ENCODE measurements at places on chromosomes 1 and 21.

- DNase-seq = no peak
Measured at GRCh38 chr1:196043268-196043667, 565.0 kb downstream of the KCNT2 start.

- no peak for DNase-seq
Measured at GRCh38 chr1:66210635-66211244, 323.2 kb upstream of the SGIP1 start.

- DNase-seq = no peak
Measured at GRCh38 chr1:109454497-109455133, 11.7 kb upstream of the SYPL2 start.

GRCh38 chr1:200082329-200082728 is 54.8 kb downstream of the NR5A2 start:
- no peak for DNase-seq

- no peak for DNase-seq
Measured at GRCh38 chr1:28301368-28302174, 27.3 kb upstream of the MED18 start.

DNA sequence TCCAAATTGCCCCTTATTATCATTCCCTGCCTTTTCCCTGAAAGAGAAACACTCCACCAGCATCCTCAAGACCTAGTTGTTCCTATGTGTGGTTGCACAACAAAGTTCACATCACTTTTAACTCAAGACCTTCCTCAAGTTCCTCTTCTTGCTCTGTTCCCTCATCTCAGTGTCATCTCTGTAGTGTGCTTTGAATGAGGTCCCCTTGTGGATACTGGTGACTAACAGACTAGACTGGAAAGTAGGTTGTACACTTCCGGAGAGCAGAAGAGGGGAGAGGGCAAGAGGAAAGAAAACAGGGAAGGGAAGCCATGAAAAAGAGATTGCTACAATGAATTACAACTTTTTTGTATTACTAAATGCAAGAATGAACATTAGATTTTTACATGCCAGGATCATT is 853.8 kb downstream of the USP25 start:
- no peak for DNase-seq

DNA sequence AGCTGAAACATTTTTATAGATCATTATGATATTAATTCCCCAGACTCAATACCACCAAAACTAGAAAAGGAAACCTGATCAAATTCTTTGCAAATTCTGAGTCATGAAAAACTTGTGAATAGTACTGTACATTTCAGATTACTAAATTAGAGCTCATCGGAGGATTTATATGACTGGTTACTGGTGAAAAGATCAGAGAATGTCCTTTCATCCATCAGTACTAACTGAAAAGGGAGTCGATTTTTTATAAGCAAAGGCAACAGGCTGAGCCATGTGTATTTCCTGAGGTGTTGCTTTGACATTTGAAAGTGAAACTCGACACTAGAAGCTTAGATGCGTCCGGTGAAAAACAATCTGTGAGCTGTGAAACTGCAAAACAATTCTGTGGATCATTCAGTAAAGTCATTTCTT is 155.7 kb downstream of the TNFSF18 start:
- DNase-seq = no peak

DNA sequence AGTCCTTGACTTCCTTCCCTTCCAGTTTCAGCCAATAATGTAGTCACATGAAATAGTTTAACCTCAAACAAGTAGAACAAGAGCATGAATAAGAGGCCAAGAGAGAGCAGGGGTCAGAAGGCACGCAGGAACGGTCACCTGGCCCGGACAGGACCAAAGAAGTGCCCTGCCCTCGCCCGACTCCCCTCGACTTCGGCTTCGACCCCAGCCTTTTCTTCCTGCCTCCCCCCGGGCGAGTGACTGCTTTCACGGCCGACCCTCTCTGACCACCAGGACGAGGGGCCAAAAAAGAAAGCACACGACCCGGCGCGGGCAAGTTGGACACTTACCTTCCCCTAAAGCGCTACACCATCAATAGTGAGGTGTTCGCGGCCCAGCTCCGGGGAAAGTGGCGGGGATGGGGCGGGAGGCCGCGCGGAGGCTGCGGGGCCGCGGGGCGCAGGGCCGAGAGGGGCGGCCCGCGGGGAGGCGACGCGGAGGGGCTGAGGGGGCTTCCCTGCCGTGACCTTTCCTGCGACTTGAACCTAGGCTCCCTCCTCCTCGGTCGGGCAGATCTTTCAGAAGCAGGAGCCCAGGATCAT is 519 bp downstream of the RERE start:
- DNase-seq = peak; percentile 4

GRCh38 chr1:98766255-98766654 is 104.7 kb downstream of the SNX7 start:
- DNase-seq = no peak

- DNase-seq = no peak
Measured at GRCh38 chr1:159088546-159089183, 12.1 kb upstream of the AIM2 start.

- no peak for DNase-seq
Measured at GRCh38 chr21:15054089-15054488, 10.7 kb downstream of the NRIP1 start.

DNA sequence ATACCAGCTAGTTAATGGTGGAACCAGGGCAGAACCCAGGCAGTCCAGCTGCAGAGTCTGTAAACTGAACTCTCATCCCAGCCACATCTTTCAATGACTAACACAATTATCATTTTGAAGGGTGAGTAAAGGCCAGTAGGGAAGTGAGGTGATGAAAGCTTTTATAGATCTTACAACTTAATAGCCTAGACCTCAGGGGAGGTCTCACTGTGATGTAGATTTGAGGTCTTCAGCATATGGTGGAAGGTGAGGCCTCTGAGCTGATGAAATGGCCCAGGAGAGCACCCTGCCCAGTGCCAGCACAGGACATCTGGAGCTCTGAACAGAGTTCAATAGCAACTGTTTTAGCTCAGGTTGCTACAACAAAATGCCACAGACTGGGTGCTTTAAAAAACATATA is 44.8 kb upstream of the POU2F1 start:
- DNase-seq = no peak

GRCh38 chr1:194273660-194274059 is 1087.2 kb upstream of the B3GALT2 start:
- no peak for DNase-seq

- no peak for DNase-seq
Measured at GRCh38 chr1:199821029-199821779, 206.3 kb upstream of the NR5A2 start.

DNA sequence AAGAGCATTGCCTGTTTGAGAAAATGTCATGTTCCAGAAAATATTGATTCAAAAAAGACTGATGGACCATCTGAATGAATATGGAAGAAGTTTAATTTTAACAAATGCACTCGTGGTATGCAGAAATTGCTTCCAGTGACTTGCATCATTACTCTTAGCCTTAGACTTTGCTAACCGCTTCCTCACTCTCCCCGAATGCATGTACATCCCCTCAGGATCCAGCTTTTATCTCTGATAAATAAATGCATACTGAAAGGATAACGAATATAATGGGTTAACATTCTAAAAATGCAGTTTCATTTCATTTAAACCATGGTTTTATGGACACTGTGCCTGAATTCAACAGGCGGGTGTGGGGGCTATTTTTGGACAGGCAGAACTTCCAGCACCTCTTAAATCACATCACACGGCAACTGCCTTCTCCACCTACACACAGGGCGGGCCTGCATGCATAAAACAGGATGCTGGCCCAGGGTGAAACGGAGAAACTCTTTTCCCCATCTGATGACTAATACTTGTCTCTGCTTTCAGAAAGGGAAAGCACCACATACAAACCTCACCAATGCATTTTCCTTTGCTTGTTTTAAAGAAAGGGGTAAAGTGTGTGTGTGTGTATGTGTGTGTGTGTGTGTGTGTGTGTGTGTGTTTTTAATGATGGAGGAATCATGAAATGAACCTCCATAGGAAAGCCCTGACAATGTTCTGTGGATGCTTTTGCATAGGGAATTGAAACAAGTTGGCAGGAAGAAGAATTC is 48.7 kb downstream of the SPAG17 start:
- no peak for DNase-seq

GRCh38 chr21:36104317-36105300 is 30.3 kb upstream of the CBR3 start:
- peak; percentile 18 for DNase-seq

DNA sequence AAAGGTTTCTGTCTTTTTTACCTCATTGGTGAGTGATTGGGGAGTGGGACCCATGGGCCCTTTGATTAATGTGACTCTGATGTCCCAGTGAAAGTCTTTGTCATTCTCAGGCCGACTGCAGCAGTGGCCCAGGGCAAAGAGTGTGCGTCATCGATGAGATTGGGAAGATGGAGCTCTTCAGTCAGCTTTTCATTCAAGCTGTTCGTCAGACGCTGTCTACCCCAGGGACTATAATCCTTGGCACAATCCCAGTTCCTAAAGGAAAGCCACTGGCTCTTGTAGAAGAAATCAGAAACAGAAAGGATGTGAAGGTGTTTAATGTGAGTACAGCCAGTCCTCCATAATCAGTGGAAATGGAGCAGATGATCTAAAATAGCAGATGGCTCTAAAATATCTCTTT is 19.4 kb downstream of the NTPCR start:
- DNase-seq = no peak

DNA sequence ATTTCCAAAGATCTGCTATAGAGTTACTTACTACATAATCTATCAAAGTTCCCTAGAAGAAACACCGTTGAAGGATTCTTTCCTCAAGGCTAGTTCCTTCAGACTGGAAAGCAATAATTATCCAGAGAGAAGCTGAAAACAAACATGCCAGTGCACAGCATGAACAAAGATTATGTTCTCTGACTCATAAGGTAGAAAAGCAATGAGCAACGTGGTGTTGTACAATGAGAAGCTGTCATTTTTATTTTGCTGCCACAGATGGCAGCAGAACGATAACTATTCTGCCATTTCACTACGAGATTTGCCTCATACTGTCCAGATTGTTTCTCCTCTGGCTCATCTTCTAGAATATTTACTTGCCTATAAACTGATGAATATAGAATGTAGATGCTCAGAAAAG is 10.7 kb downstream of the EXTL2 start:
- no peak for DNase-seq

- DNase-seq = no peak
Measured at GRCh38 chr1:197920067-197920396, 2.9 kb downstream of the LHX9 start.

- DNase-seq = no peak
Measured at GRCh38 chr1:234838182-234838581, 228.2 kb upstream of the IRF2BP2 start.

DNA sequence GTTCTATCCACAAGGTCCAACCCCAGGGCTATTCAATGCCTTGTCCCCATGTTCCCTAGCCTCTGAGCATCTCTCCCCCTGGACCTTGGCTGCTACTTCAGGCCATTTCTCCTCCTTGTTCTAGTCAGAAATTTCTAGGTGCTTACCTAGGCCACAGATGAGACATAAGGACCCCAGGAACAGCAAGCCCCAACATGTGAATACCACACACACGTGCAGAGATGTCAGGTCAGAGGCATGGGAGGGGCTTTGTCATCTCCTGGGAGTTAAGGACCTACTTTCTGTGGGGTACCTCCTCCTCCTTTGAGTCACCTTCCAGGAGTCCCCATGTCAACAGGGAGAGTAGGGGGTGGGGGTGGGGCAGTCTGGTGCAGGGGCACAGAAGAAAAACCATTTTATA is 7.1 kb upstream of the RGS16 start:
- DNase-seq = no peak

DNA sequence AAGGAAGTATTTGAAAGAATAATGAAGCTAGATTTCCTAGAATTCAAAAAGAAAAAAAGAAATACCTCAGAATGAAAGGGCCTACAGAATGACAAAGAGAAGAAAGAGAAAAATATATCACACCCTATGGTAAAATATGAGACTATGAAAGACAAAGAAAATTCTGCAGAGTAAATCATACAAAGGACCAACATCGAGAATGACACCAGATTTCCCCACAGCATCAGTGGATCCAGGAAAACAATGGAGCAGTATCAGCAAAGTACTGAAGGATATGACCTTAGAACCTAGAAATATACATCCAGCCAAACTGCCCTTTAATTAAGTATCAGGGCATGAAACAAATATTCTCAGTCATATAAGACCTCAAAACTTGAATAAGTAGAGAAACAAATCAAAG is 21.2 kb upstream of the IFNAR2 start:
- DNase-seq = no peak

DNA sequence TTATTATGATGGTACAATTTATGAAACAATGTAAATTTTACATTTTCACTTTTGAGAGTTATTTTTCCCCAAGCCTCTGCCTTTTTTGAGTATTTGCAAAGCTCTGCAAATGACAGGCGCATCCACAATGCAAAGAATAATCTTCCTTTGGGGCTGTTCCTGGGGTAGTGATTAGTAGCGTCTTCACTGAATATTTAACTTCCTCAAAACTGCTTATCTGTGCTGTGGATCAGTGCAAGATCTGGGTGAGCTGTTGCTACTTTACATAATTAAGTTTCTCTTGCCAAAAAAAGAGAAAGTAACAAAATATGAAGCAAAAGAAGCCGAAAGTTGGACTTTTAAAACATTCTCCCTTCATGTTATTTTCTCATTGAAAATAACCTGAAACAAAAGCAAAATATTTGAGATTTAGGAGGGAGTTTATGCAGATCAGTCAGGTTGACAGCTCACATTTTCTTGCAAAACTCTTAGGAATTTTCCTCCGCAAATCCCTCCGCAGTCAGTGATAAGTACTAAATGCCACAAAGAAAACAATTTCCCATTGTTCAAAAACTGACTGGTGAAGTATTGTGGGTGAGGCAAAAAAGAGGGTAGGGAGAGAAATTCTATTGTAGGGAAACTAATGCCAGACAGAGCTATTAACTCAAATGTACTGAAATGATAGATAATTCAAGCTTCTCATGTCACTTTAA is 276.4 kb upstream of the B3GALT2 start:
- DNase-seq = no peak

DNA sequence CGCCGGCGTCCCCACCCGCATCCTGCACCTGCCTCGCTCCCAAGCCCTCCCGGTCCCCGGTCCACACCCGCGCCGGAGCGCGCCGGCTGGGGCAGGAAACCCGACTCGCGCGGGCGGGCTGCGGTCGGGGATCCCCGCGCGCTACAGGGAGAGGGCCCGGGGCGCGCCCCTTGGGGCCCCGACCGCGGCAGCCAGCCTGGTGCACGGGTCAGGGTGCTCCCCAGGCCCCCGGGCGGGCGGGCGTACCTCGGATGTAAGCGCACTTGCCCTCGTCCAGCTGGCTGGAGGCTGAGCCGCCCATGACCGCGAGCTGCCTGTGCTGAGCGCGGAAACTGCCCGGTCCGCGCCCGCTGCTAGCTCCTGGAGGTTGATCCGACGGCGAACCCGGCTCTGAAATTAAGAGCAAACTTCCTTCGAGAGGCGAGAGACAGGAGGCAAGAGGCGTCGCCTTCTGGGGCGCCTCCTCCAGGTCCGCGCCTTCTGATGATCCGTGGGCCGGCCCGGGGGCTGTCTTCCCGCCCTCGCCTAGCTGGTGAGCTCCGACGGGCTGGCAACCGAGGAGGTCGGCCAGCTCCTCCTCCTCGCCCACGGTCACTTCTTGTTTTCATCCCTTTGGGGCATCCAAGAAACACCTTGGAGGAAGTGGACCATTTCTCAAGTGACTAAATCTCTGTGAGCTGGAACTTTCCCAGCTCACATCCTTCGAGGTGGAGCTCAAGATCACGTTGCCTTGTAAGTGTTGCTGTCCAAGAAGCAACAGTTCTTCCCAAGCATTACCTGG is at the start of gene NIBAN1:
Gene NIBAN1, minus strand, starts transcription at position 453 of the 781 bp plus-strand sequence. Its CDS starts 152 bp downstream, at position 301.
- peak; percentile 49 for DNase-seq

Data from activated T-helper 1 cell treated with Interleukin-2 at 50 U/mL for 16 hours (primary cell).